ENCODE measurements at places on chromosomes 12 and 14. TPM values are rescaled to one million over a fixed set of nuclear protein-coding genes. Genes with fewer than 3 reads are reported as not detected.
A peak's percentile ranks its signal among the peaks of the same experiment; 100 is the strongest.

- ATAC-seq = no peak
Observed at GRCh38 chr14:73265721-73266046, 28.4 kb downstream of the PAPLN start.

C12orf50 gene
- not detected for total RNA-seq

DNA sequence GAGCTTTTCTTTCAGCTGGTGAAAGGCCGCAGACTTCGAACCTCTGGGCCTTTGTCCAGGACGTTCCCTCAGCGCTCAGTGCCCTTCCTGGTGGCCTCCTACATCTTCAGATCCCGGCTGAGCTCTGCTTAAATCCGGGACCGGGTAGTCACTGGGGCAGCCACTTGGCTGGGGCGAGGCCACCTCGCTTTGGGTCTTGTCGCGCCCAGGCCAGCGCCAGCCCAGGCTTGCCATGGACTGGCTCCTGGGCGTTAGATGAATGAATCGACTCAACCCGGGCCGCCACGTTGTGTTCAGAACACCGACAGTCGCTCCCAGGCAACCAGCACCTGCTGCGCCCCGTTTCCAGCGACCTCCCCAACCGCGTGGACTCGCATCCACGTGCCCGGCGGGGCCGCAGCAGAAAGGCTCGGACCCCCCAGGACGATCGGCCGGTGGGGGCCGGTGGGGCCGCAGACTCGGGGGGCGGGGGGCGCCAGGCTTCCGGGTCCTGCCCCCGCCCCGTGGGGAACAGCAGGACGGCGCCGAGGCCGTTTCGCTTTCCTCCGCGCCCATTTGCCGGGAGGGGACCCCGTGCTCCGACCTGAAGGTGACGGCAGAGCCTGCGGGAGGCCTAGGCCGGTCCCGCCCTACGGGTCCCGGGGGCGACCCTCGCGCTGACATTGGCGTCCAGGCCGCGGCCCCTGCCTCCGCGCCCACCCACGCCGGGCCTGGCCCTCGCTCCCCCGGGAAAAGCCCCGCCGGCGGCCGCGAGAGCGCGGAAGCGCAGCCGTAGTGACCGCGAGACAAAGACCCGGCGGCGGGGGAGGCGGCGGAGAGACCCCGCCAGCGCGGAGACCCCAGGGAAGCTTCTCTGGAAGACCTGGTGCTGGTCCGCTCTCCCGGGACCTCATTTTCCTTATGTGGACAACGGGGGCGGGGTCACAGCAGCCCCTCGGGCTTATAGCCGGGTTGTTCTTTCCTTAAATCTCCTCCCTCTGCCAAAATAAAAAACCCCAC lies 37.3 kb upstream of the RCOR1 start:
- peak; percentile 80 for ATAC-seq

DNA sequence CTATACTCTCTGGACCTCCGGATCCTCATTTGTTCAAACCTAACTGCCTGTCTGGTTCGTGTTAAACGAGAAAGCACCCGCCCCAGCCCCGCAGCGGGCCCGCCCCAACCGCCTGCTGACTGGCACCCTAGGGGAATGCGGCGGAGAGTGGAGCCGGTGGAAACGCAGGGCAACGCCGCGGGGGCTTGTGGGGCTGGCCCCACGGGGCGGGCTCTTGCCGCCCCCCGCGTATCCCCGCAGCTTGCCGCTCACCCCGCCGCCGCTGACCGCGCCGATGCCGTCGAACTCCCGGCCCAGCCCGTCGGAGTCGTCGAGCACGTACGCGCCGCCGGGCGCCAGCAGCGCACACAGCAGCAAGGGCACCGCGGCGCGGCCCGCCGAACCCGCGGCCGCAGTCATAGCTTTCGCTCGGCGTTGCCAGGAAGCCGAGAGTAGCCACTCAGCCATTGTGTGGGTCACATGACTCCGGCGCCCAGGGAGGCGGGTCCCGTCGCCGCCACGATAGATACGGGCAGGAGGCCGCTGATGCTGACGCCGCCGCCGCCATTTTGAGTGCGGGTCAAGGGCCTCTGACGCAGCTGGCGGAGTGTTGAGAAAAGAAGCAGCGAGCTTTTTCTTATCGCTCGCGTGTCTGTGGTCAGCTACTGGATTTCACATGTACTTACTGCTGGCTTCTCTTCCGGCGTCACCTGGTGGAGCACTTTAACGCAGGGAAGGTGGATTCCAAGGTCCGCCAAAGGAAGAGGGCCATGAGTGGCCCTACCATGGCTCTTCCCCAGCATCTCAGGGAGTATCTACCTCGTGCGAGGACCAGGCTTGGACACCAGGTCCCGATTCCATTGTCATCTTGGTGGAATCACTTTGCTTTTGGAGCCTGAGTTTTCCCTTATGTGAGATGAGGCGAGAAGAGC lies at the start of gene GALC:
Gene GALC, minus strand, starts transcription at position 465 of the 911 bp plus-strand sequence. Its CDS starts 18 bp downstream, at position 447.
- peak; percentile 97 for ATAC-seq

DNA sequence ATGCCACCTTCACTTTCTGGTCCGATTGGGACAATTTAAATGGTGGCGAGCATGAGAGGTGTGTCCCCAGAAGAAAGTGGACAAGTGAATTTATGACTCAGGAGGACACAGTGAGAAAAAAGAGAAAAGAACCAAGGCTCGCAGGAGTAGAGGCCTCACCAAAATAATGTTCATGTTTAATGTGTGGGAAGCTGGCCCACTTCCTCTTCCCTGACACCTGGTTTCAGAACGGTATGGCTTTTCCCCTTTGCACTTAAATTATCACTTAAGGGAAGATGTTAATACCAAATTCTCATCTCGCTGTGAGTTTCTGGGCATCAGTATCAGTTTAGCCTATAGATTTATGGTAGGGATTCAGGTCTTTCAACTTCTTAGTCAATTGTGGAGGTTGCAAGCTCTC lies 226.4 kb downstream of the GLT1D1 start:
- no peak for ATAC-seq

KRT7 gene
- 4.6 TPM for total RNA-seq

All from gastroesophageal sphincter (tissue), 4 donors.